ENCODE measurements at places on chromosomes 7 and 10.

GRCh38 chr10:109920016-109920415, 3.3 kb downstream of the XPNPEP1 start:
- no peak for DNase-seq

- no peak for DNase-seq
Measured at GRCh38 chr10:69499726-69500689, 48.7 kb downstream of the TSPAN15 start.

- DNase-seq = no peak
Measured at GRCh38 chr7:415646-416525, 103.8 kb downstream of the PDGFA start.

DNA sequence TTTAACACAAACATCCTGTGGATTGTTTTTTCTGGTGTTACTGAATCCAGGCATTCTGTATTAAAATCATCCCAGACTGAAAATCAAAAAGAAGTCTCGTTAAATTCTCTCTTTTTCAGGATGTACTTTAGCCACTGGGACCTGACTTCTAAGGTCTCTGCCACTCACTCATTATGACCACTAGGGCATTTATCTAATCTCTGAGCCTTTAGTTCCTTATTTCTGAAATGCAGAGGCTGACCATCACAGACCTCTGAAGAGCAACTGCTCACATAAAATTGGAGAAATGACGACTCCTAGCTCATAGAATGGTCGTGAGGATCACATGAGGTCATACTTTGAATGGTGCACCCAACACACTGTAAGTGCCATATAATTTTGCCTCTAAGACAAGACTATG, 63.2 kb downstream of the KCNMA1 start:
- no peak for DNase-seq

DNA sequence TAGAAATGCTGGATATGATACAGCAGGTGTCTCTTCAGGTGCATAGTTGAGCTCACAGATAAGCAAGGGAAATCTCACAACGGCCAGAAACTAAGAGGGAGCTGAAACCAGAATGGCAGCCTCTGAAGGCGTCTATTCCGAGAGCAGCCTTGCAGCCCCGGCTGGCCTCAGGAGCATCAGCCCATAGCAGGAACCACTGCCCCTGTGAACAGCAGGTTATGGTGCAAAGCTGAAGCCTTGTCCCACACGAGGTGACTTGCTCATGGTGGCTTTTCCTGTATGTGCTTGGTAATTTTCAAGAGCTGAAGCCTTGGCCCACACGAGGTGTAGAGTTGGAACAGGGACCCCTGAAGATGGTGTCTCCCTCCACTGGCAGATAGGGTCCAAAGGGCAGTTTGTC, 33.2 kb downstream of the BNIP3 start:
- DNase-seq = no peak
